ENCODE measurements at places on chromosomes 16 and 17.

GRCh38 chr17:44216694-44217093, 2.8 kb downstream of the UBTF start:
- no peak for DNase-seq

- peak; percentile 84 for DNase-seq
Observed at GRCh38 chr17:81601525-81602120, 35.3 kb downstream of the NPLOC4 start.

GRCh38 chr16:71746442-71747046, 22.0 kb upstream of the PHLPP2 start:
- DNase-seq, result peak; percentile 60

DNA sequence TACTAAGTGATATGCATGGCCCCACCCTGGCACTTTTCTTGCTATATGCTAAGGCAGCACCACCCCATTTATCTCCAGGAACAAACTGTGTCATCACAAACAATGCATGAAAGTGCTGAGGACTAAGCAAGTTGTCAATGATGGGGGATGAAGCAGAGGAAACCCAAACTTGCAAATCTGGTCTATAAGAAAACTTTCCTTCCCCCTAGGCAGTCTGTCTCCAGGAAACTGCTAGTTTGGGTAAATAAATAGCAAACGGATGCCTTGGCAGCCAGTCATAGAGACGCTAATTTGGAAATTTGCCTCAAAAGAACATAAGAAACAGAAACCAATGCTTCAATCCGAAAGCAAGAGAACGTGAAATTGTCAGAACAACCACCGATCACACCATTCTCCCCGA, 5.6 kb upstream of the HSBP1 start:
- DNase-seq, result peak; percentile 63

- no peak for DNase-seq
Observed at GRCh38 chr16:24257958-24258357, 1.8 kb downstream of the CACNG3 start.

Data from GM03348 (cell line).